DMS 273 treated with DMSO at 0.1 percent for 48 hours (cell line): ENCODE measurements at places on chromosomes 7 and 10.
A peak's percentile ranks its signal among the peaks of the same experiment; 100 is the strongest.

DNA sequence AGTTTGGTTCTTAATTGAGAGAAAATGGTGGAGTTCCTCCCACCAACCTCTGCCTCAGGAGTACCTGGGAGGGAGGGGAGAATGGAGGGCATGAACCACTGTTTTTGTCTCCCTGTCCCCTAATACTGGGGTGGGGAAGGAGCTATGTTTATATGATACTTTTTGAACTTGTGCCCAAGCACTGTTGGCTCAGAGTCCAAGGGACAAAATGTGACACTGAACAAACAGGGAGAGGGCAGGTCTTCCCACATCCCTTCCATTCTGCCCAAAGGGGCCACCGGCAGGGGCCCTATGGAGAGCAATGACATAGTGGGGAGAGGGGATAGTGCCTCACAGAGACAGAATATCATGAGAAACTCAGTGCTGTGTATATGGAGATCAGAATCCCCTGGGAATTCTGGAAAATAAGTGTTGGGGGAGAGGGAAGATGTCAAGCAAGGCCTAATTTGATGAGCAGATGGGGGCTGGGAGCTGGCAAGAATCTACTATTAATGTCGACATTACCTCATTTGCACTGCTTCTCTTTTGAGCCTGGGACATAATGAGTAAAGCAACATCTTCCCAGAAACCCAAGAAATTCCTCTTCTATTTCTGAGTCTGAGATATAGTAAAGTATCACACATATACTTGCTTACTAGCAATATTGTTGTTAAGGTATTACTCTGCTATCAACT lies 180.6 kb downstream of the CYP26A1 start:
- DNase-seq, result no peak

DNA sequence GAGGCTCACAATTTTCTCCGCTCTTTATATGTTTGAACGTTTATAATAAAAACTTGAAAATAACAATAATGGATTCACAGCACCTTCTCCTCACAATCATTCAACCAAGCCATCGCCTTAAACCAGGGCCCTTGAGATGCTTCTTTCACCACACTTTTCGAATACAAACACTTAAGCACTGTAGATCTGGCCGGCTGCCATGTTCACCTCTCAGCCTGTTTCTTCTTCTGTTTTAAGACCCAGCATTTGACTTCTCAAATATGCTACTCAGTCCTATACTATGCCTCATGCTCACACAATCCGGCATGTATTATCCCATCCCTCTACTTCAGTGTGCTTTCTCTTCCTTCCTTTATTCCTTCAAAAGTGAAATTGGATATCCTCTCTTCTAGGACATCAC lies 280.6 kb downstream of the TFEC start:
- DNase-seq, result no peak

DNA sequence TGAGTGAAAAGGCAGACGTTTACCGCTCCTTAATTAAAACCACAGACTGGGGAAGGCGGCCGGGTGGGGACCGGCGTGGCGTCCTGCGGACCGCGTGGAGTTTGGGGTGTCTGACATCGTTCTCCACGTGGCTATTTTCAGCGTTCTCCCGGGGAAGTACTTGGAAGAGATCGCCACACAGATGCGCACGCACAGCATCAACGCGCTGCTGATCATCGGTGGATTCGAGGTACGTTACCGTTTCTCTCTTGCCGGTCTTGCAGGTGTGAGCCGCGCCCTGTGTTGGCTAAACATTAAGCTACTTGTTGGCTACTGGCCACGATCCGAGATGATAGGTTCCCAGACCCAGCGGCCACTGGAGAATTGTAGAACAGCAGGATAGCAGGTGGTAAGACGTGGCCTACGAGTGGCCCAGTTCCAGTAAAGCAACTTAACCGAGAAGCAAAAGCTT lies 51.3 kb downstream of the PFKP start:
- no peak for DNase-seq

DNA sequence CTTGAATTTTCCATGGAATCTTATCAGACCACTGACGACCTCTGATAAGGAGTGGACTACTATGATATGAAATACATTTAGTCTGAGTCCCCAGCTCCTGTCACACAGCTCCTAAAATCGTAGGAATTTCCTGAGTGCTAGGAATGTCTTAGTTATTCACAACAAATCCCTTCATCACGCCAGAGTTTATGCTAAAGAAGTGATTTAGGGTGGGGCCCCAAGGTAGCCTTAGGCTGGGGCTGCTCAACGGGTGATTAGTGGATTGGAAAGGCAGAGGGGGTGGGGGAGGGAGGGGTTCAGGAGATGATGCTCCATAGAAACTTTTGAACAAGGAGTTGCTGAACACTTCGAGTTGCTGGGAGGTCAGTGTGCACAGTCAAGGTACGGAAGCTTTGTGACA lies 7.0 kb upstream of the TET1 start:
- no peak for DNase-seq

DNA sequence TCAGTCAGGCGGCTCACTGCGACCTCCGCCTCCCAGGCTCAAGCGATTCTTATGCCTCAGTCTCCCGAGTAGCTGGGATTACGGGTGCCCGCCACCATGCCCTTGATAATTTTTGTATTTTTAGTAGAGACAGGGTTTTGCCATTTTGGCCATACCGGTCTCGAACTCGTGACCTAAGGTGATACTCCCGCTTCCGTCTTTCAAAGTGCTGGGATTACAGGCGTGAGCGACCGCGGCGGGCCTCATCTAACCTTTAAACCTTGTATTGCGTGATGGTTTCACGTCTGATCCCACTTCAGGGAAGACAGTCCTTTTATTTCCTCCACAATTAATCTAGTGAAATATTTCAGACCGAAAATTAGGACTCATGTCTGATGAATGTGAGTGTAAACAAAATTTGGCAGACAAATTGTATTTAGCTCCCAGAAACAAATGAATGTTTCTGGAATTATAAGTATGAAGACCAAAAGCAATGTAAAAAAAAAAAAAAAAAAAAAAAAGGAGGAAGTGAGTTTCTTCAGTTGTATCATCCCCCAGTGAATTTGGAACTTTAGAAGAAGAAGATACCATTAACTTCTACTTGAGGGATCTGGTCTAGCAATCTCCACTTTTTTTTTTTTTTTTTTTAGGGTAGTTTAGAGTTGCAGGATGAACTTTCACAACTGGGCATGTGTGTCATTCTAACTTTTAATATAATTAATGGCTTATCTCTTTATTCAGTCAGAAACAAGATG lies 1.6 kb downstream of the NUP42 start:
- no peak for DNase-seq

GRCh38 chr10:91797048-91797690 lies 1.1 kb upstream of the TNKS2 start:
- DNase-seq, result no peak

- DNase-seq, result peak; percentile 88
Measured at GRCh38 chr7:131955679-131956078, 399.3 kb upstream of the PODXL start.

DNA sequence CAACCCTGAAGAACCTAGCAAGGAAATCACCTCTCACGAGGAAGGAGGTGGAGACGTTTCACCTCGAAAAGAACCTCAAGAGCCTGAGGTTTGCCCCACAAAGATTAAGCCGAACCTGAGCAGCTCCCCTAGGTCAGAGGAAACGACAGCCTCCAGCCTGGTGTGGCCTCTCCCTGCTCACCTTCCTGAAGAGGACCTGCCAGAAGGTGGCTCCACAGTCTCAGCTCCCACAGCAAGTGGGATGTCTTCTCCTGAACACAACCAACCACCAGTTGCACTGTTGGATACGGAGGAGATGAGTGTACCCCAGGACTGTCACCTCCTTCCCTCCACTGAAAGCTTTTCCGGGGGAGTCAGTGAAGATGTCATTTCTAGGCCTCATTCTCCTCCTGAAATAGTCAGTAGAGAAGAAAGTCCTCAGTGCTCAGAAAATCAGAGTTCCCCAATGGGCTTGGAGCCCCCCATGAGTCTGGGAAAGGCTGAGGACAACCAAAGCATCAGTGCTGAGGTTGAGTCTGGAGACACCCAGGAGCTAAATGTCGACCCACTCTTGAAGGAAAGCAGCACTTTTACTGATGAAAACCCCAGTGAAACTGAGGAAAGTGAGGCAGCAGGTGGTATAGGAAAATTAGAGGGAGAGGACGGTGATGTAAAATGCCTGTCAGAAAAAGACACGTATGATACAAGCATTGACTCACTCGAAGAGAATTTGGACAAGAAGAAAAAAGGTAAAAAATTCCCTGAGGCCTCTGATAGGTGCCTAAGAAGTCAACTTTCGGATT lies 150.2 kb downstream of the LCOR start:
- no peak for DNase-seq

DNA sequence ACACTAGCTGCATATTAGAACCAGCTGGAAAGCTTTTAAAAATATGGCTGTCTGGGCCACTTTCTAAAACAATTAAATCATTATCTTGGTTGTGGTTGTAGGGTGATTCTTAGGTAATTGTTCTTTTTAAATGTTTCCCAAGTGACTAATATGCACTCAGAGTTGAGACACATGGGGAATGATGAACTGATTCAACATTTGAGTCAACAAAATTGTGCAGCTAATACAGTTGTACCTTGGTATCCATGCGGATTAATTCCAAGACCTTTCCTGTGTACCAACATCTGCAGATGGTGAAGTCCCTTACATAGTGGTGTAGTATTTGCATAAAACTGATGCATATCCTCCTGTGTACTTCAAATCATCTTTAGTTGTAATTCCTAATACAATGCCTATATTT lies 242.2 kb downstream of the ATRNL1 start:
- DNase-seq, result no peak

DNA sequence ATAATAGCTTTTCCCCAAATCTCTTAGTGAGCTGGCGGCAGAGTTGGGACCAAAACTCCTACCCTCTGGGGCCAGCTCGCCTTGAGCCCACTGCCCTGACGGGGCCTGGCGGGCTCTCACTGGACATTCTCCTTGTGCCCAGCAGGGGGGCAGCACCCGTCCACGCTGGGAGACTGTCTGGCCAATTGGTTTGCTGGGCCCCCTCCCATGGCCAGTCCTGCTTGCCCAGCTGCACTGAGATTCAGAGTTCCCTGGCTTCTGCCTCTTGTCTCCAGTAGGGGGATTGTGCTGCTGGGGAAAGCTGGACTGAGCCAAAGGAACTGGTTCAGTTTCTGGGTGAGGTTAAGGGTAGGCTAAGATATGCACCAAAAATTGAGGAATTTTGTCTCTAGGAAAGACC lies 59.8 kb downstream of the RAMP3 start:
- DNase-seq, result no peak

GRCh38 chr7:40876601-40877000 lies 741.8 kb downstream of the SUGCT start:
- DNase-seq, result no peak

- DNase-seq, result no peak
Measured at GRCh38 chr7:153151766-153152165, 392.2 kb downstream of the ACTR3B start.

GRCh38 chr10:29323367-29323766 lies 34.5 kb downstream of the LYZL1 start:
- DNase-seq, result no peak

DNA sequence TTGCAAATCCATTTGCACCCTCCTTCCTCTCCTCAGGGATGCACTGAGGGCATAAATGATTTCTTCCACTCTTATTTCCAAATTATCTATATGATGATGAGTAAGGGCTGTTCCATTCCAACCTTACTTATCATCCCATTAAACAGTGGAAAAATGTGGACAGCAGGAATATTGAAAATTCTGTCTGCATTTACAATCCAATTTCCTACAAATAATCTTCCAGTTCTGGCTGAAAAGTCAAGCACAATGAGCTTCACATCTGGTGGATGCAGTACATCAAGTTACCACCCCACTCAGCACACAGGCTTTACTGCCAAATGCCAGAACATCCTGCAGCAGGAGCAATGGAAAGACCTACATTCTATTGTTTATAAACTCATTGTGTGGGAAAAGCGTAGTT lies 345.0 kb upstream of the STEAP1 start:
- no peak for DNase-seq

DNA sequence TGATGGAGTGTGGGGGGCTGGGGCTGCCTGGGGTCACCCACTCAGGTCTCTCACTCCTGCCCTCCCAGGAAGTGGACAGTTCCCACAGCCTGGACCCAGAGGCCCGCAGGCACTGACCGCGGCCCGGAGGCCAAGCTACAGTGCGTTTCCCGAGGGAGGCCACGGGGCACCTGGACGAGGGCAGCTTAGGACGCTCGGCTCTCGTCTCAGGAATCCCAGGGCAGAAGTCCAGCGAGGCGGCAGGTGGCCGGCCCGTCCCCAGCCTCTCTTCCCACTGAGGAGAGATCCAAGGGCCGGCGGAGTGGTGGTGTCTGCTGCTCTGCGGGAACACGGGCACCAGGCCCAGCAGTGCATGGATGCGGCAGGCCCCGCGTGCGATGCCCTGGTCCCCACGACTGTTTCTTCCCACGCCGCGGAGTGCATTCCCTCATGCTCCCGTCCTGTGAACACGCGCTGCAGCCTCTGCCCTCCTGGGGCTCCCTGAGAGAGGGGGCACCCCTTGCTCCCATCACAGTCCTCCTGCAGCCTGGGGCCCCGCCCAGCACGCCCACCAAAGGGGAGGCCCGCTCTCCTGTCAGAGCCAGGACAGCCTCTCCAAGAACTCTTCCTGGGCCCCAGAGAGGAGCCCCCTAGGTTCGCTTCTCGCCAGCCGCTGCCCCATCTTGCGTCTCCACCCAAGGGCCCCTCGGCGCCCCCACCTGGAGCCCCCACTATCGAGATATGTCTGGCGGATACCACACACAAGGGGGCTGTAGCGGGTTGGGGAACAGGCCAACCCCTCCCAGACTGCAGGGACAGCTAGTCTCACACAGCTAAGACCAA lies 24.3 kb upstream of the GPR146 start:
- no peak for DNase-seq

DNA sequence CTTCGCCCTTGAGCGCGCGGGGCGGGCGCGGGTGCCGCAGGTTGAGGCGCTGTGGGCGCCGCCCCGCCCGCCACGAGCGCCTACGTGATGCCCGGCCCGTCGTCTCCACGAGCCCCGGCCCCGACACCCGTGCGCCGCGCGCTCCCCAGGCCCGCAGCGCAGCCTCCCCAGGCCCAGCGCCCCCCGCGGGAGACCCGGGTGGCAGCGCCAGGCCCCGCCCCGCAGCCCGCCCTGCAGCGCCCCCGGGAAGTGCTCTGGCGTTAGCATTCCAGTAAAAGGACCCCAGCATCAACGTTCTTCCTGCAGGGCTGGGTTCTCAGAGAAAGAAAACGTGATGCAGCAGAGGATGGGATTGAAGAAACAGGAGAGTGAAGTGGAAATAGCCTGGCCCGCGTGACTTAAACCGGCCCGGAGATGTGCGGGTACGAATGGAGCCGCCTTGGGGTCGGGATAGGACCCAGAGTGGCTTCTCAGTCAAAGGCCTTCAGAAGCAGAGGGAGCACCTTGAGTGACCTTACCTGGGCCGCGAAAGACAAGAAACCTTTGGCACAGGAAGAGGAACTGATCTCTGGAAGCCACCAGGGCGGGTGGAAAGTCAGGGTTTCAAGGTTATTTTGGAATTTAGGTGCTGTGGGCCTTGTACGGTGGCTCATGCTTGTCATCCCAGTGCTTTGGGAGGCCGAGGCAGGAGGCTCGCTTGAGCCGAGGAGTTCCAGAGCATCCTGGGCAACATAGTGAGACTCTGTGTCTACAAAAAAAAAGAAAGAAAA lies 1.8 kb downstream of the PFKP start:
- DNase-seq, result no peak

- no peak for DNase-seq
Measured at GRCh38 chr7:39016609-39017008, 38.9 kb downstream of the POU6F2 start.

- no peak for DNase-seq
Measured at GRCh38 chr10:113379091-113379490, 173.8 kb upstream of the HABP2 start.
